ENCODE measurements at places on chromosomes 5 and 9.

DNA sequence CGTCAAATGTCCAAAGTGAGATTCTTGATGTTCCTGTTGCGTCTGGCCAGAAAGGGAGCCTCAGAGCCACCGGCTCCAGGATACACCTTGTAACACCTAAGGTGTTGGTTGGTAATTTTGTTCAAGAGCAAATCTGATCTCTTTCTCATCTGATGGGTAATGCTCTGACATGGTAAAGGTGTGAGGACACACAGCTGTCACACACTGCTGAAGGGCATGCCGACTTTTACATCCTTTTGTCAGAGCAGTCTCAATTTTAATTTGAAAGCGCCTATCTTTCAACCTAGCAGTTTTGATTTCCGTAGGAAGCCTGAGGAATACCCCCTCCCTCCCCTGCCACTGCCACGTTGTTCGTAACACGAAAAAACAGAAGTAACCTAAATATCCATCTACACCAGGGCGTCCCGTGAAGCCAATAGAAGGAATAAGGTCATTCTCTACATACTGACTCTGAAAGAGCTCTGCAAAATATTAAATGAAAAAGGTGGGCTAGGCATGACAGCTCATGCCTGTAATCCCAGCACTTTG, 57.4 kb downstream of the TSTD2 start:
- no peak for DNase-seq

DNA sequence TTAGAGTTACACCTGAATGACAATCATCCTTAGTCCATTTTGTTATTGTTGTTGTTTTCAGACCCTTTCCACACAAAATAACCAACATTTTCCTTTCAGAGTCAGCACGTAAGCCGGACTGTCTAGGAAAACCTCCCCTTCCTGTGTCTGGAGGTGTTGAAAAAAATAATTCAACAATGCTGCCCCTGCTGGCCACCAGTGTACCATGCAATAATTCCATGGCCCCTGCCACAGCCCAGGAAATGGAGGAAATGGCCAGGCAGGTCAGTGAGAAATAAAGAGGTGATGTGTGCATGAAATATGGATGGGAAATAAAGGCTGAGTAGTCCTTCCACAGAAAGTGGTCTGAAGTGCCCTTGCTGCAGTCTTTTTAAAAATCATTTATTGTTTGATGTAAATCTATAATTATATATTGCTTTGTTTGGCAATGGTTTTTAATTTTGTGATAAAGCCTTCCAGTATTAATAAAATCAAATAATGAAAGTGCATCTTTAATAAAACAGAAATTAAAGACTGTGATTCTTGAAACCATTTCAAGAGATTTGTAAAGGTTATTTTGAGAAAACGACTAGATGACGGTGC, 152.8 kb upstream of the PAPPA start:
- DNase-seq = peak; percentile 1

- DNase-seq = no peak
Observed at GRCh38 chr5:174094857-174095606, 49.5 kb downstream of the NSG2 start.

- no peak for DNase-seq
Observed at GRCh38 chr9:98342098-98342819, 86.8 kb upstream of the TBC1D2 start.

DNA sequence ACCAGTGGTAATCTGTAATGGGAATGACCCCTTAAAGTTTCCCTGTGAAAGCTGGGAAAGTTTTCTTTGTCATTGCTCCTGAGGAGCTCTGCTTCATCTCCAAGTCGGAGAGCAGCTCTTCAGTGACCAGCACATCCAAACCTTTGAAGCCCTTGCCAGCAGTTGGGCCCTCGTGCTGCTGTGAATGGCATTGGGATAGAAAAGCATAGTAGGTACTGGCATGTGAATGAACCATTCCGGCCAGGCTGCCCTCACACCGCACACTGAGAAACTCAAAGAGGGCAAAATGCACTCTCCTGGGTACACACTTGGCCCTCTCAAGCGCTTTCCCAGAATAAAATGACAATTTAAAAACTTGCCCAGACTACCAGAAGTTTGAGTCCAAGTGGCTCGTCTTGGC, 1135.0 kb upstream of the WWC1 start:
- DNase-seq = no peak

DNA sequence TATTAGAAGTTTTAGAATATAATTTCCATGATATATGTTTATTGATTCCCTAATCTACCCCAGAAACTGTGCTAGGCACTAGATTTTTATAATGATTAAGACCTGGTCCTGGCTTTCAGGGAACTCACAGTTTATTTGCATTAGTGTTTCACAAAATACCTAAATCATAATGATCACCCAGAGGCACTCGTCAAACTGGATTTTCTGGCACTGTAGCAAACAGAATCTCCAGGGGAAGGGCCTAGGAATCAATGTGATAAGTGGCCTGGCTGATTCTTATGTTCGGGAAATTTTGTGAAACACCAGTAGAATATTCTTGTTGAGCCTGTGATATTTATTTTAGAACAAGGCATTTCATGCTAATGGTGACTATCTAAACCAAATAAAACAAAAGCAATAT, 37.4 kb upstream of the SRP19 start:
- no peak for DNase-seq

All from suppressor macrophage (primary cell).